ENCODE measurements at places on chromosomes 2 and 18. TPM values are rescaled to one million over a fixed set of nuclear protein-coding genes. Genes with fewer than 3 reads are reported as not detected.

INPP1 gene
- total RNA-seq: 19.1 TPM

ZC3H8 gene
- 23.6 TPM for total RNA-seq

SULT1C3 gene
- total RNA-seq: not detected

DSG1 gene
- 4.4 TPM for total RNA-seq

GPR39 gene
- total RNA-seq: 2.7 TPM

GPR35 gene
- total RNA-seq: 0.85 TPM

C2orf15 gene
- 2.1 TPM for total RNA-seq

TGFBRAP1 gene
- 27.2 TPM for total RNA-seq

PARD6G gene
- total RNA-seq: 34.5 TPM

RAX gene
- not detected for total RNA-seq
